ENCODE measurements at places on chromosomes 2 and 18.

DNA sequence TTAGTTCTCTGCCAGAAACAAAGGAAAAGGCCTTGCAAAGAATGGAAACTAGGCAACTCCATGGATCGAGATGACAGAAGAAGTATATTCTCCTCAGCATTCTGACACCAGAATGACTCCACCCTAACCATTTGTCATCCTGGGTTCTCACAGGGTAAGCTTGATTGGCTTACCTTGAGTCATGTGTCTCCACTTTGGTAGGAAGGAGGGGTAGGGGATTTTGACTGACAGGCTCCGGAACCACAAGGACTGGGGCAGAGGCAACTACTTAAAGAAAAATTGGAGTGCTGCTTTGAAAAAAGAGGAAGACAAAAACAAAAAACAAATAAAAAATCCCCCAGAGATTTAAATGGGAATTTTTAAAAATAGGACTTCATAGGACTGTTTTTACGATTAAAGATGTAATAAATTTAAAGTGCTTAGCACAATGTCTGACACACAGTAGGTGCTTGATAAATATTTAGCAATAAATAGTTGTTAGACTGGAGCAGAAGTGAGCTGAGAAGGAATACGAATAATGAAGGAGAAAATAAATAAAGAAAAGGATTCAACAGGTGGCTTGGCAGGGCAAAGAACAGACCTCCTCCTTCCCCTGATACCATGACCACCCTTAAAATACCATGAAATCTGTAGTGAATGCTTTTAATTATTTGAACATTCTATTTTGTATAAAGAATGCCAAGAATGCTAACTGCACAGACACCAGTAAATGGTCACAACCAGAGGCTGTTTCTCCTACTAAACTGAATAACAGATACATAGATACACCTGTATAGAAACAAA lies 230.2 kb downstream of the CDCA7 start:
- DNase-seq = no peak

GRCh38 chr2:25374827-25375226 lies 33.1 kb upstream of the DNMT3A start:
- DNase-seq = no peak

DNA sequence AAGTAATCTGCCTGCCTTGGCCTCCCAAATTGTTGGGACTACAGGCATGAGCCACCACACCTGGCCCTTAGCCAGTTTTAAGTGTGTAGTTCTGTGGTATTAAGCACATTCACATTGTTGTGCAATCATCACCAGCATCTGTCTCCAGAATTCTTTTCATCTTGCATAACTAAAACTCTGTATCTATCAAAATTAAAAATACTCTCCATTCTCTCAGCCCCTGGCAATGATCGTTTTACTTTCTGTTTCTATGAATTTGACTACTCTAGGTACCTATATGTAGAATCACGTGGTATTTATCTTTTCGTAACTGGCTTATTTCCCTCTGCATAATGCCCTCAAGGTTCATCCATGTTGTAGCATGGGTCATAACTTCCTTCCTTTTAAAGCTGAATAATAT lies 45.5 kb upstream of the CAVIN2 start:
- peak; percentile 86 for DNase-seq

DNA sequence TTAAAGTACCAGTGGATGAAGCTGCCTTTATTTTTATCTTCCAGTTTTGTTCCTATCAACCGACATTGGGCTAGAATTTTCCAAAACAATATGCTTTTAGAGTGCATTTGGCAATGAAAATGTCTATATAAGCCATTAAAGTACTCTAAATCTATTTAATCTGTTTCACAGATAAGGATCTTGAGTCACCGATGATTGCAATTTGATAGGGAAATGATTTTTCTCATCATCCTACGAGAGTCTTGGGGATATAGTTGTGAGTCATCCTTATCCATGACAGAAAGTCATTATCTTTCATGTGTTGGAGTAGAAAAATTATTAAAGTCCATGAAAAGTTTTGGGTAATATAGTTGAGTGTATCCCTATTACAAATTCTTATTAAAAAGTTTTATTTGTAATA lies 26.1 kb downstream of the SLC39A10 start:
- DNase-seq = peak; percentile 74

DNA sequence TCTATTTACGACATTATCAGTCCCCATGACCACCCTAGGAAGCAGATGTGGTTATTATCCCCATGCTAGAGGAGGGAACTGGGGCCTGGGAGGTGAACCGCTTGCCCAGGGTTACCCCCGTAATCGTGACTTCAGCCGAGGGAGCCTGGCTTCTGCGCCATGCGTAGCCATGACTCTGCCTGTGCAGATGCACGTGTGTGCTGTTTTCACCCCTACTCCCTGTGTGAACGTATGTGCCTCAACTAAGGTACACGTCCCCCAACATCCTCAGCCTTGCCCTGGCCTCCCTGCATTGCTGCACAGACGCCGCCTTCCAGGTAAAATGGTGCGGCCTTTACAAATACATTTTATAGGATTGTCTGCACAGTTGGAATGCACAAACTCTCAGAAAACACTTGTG lies 40.2 kb downstream of the LPIN1 start:
- DNase-seq = no peak

Measured in EL (cell line).